ENCODE measurements at places on chromosomes 16 and 17.

DNA sequence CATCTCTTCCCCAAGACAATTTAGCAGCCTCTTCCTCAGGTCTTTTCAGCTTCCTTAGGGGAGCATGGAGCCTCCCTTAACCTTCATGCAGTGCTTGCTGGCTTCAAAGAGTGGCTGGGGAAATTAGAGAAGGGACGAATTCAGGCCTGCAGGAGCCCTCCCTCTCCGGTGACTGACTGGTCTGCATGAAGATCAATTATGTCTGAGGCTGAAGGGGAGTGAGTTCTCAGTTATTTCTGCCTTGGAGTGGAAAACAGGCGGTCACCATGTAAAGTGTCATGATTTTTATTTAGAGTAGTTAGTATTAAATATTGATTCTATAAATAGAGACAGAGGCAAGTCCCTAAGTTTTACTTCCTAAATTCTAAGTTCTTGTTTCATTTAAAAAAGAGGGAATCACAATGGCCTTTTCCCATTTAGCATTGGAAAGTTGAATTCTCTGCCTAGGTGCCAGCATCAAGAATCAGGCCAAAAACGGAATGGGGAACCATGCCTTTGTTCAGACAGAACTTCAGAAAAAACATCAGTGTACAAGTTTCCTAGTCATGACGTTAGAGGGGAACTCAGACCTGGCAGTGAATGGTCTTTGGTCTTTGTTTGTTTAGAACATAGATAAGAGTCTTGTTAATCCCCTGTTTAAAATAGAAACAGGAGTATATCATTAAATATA is 4.4 kb downstream of the GABARAPL2 start:
- no peak for DNase-seq

- DNase-seq, result no peak
These were observed 5.7 kb upstream of the ADAP2 start for GRCh38 chr17:30915833-30916611.

GRCh38 chr16:15988268-15989013 is 39.0 kb downstream of the ABCC1 start:
- DNase-seq, result no peak

GRCh38 chr17:38558728-38559050 is 47.1 kb downstream of the SRCIN1 start:
- no peak for DNase-seq
